Activated T-cell treated with anti-CD3 and anti-CD28 coated beads, Interleukin-2, amount 50 U/mL, for 4 hours (primary cell): ENCODE measurements at places on chromosomes 1 and 21. TPM values are rescaled to one million over a fixed set of nuclear protein-coding genes. Genes with fewer than 3 reads are reported as not detected.

AADACL4 gene
- not detected for total RNA-seq

CA14 gene
- total RNA-seq, result not detected

SLC1A7 gene
- not detected for total RNA-seq

ARHGEF16 gene
- 0.15 TPM for total RNA-seq

PPIAL4G gene
- not detected for total RNA-seq

SYPL2 gene
- total RNA-seq, result 0.37 TPM

TLR5 gene
- 0.05 TPM for total RNA-seq

LRRC38 gene
- total RNA-seq, result not detected

GLIS1 gene
- not detected for total RNA-seq

HPDL gene
- 45.6 TPM for total RNA-seq

ZNF593OS gene
- not detected for total RNA-seq

CTBS gene
- 6.3 TPM for total RNA-seq

KCNJ10 gene
- not detected for total RNA-seq

REN gene
- total RNA-seq, result not detected

MYCL gene
- 0.38 TPM for total RNA-seq

SPOCD1 gene
- not detected for total RNA-seq

CLDN17 gene
- total RNA-seq, result not detected

MOV10 gene
- total RNA-seq, result 24.6 TPM

PLD5 gene
- not detected for total RNA-seq

FASLG gene
- total RNA-seq, result 47.4 TPM

DARS2 gene
- total RNA-seq, result 38.6 TPM

AVPR1B gene
- total RNA-seq, result not detected

FCGR3A gene
- 0.61 TPM for total RNA-seq

KCNK2 gene
- not detected for total RNA-seq

CCDC185 gene
- total RNA-seq, result not detected

HSPB7 gene
- total RNA-seq, result 0.43 TPM

PADI3 gene
- total RNA-seq, result not detected

HFM1 gene
- total RNA-seq, result 0.10 TPM

SCYL3 gene
- total RNA-seq, result 7.6 TPM

KRTAP19-1 gene
- total RNA-seq, result not detected

FAM72A gene
- total RNA-seq, result 5.4 TPM

SPRR1A gene
- total RNA-seq, result not detected
